NCI-H510A (cell line): ENCODE measurements at places on chromosomes 5 and 9.

DNA sequence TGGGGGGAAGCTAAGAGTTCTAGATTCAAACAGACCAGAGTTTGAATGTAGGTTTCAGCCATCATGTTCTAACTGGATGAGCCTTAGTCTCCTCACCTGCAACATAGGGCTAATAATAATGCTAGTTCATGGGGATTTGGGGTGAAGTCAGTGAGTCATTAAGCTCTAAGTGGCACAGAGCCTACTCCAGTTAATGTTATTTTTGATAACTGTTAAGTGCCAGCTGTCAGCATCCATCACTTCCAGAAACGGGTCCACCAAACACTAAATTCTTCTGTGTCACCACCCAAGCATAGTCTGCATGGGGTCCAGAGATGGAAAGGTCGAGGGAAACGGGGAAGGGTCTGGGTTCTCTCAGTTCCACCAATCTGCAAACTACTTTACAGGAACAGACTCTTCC lies 1.8 kb upstream of the TSC1 start:
- no peak for DNase-seq

DNA sequence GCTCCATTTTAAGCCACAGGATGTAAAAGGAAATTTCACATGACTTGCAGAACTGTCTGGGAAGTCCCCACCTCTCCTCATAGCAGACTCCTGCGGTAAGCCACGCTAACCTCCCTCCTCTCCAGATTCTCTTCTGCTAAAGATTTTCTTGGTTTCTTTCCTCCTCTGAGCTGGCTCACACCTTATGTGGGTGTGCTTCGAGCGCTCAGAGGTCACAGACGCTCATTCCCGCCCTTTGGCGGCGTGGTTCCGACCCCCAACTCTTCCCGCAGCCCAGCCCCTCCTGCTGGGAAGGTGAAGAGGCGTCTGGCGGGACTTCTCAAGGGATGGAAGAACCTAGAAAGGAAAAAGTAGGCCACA lies 32.9 kb upstream of the CDK20 start:
- DNase-seq = no peak

DNA sequence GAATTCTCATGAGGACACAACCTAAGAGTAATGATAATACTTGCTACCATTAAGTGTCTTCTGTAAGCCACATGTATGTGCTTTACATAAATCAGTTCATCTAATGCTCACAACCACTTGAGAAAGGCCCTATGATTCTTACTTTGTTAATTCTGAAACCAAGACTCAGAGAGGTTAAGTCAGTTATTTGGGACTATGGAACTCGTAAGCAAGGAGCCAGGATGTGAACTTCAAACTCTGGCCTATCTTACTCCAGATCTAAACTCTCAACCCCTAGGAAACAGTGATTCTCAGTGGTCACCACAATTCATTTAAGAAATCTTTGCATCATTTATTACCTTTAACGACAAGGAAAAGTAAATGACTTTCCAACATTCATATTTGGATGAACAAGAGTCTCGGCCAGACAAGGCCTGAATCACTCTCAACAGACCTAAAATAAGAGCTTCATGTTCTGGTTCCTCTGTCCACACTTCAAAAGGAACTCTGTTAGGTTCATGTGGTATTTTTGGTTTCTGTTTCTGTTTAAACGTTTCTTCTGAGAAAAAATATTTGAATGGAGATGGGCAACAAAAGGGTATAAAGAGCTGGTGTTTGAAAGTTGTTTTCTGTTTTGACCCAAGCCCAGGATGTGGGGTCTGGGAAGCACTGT lies 104.8 kb downstream of the LPAR1 start:
- no peak for DNase-seq

GRCh38 chr9:33131790-33132772 lies 35.1 kb downstream of the B4GALT1 start:
- no peak for DNase-seq

GRCh38 chr5:108515517-108516105 lies 133.7 kb upstream of the FBXL17 start:
- DNase-seq = no peak
